Renal pelvis (tissue), 12 donors: ENCODE measurements at places on chromosomes 6 and 20. TPM values are rescaled to one million over a fixed set of nuclear protein-coding genes. Genes with fewer than 3 reads are reported as not detected.

The HLA-DMB gene
- polyA plus RNA-seq: 74.8 TPM

DNA sequence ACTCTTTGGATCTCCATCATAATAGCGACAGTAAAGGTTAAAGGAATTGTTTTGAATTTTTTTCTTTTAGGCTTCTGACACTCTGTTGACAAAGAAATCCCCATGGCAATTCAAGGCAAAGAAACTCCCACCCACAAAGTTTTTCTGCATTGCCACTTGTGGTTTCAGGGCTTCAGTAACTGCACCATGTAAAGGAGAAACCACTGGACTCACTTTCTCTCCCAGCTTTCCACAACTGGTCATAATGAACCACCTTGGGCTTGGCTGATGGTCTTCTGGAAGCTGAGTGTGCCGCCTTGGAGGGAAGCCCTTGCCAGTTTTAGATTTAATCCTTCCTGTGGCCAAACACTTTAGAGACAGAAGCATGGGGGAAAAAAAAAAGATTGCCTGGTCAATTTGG is 163.1 kb downstream of the ISM1 start:
- DNase-seq: no peak

GRCh38 chr6:162638931-162639574 is 88.5 kb downstream of the PRKN start:
- no peak for DNase-seq

The PSORS1C1 gene
- not detected for polyA plus RNA-seq

The CYP21A2 gene
- 2.4 TPM for polyA plus RNA-seq

The OOEP gene
- polyA plus RNA-seq: 0.16 TPM

- DNase-seq: peak; percentile 3
Measured at GRCh38 chr6:128569732-128570679, 49.6 kb upstream of the PTPRK start.

DNA sequence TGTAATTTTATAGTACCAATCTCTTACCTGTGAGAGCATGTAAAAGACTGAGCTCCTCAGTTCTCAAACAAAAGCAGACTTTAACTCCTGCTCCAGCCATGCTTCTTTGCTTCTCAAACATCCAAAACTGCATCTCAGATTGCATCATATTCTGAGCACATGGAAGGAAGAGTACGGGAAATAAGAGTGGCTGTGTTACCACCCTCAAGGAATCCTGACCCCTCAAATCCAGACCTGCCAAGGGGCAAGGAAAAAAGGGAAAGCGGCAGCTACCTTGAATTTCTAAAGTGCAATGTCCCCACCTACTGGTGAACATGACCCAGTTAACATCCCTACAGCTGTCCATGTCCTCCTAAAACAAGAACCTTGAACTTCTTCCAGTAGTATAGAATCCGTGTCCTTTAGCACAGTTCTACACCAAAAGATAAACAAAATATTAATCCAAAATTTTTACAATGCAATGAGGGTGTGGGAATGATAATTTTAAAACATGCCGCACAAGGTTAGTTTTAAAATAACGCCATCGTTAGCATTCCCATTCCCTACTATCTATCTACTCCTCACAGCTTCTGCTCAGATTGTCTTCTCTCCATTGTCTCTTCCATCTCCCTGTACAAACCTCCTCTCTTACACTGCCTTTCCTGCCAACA is 34.1 kb upstream of the HLA-DQB1 start:
- DNase-seq: peak; percentile 64

- no peak for DNase-seq
Measured at GRCh38 chr6:30939473-30939872, 1.3 kb upstream of the MUCL3 start.

- no peak for DNase-seq
Measured at GRCh38 chr6:72825315-72825911, 203.5 kb downstream of the KCNQ5 start.

DNA sequence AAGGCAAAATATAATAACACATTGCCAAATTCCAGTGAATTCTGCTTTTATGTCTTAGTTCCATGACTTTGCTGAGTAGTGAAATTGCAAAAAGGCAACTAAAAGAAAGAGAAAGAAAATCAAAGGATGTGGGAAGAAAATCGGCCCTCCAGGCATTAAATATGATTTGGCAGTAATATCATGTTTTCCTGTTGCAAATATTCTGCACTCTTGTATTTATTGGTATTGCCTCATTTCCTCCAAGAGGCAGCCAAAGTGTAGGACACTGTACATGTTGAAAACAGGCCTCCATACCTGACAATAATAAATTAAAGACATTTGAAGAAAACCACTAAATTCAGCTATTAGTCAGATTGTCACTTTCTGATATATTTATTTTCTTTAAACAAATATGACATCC is 460.0 kb upstream of the NOX3 start:
- DNase-seq: no peak

The OPRM1 gene
- polyA plus RNA-seq: not detected

The DHX16 gene
- 51.8 TPM for polyA plus RNA-seq

- DNase-seq: no peak
Measured at GRCh38 chr6:34142061-34142998, 3.6 kb downstream of the GRM4 start.

DNA sequence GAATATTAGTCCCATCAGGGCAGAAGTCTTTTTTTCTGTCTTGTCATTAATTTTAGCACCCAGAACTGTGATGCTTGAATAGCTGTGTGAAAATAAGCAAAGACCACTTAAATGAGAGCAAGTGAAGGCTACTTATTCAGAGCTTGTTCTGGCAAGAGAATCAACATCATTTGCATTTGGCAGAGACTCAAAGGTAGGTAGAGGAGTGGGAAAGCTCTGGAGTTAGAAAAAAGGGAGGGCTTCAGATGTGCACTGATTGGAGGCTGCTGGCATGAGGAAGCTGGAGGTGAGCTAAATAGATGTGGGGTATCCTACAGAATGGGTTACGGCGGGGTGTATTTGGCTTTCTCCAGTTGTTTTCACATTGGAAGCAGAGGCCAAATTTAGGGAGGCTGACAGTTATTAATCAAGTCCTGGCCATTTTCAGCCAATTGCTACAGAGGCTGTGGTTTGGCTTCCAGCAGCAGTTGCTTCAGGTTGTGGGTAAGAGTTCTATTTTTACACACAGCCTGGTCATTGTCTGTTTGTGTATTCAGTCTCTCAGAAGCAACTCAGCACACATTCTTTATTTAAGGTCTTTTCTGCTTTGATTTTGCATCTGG is 254.3 kb downstream of the BTBD3 start:
- no peak for DNase-seq

The C6orf52 gene
- polyA plus RNA-seq: 3.4 TPM

GRCh38 chr6:52736145-52736544 is 27.1 kb downstream of the GSTA2 start:
- no peak for DNase-seq

- no peak for DNase-seq
Measured at GRCh38 chr20:37540001-37540400, 12.3 kb upstream of the BLCAP start.

The PAX1 gene
- polyA plus RNA-seq: not detected
